ELF-1 (cell line): ENCODE measurements at places on chromosomes 7 and 10.

- DNase-seq, result peak; percentile 49
Observed at GRCh38 chr7:98165827-98166667, 45.2 kb upstream of the BHLHA15 start.

DNA sequence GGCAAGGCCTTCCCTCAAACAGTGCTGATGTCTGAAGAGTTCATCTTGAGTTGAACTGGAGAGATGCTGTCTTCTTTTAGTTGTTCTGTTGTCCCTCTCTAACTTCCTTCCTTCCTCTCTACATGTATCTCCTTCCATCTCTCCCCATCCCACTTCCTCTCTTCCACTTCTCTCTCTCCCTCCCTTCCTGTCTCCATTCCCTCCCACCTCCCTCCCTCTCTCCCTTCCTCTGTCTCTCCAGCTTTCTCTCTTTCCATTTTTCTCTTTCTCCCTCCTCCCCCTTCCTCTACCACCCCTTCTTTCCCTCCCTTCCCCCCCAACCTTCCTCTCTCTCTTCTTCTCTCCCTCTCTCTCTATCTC, 40.7 kb upstream of the TNS3 start:
- no peak for DNase-seq

GRCh38 chr10:95170790-95171189, 23.2 kb upstream of the ACSM6 start:
- no peak for DNase-seq

DNA sequence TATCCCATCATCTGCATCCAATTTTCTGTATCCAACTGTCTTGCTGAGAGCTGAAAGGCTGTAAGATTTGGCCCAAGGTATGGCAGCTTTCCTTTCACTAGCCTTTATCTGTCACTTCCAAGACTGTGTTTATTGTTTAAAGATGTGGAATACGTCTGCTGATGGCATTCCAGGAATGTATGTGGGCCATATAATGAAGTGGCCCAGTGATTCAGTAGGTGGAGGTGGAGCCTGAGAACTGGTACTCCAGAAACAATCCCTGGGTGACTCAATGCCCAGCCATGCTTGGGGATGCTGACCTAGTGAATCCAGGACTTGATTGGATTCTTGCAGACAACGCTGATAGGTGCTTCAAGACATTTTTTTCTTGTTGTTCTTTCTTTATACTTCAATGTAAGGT, 13.5 kb downstream of the NEUROD6 start:
- DNase-seq, result peak; percentile 68

GRCh38 chr7:138170959-138171703, 94.9 kb downstream of the AKR1D1 start:
- no peak for DNase-seq

DNA sequence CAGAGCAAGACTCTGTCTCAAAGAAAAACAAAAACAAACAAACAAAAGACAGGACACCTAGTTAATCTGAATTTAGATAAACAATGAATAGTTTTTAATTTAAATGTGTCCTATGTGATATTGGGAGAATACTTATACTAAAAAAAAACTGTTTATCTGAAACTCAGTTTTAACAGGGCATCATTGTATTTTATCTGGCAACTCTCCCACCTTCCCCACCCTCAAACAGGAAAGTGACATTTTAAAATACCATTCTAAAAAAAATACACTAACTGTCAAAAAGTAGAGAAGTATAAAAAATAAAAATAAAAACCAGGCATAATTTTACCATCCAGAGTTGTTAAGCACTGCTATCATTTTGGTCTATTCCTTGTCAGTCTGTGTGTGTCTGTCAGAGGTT, 119.0 kb downstream of the RTKN2 start:
- no peak for DNase-seq

- no peak for DNase-seq
Observed at GRCh38 chr10:103067484-103067883, 125.6 kb downstream of the NT5C2 start.

DNA sequence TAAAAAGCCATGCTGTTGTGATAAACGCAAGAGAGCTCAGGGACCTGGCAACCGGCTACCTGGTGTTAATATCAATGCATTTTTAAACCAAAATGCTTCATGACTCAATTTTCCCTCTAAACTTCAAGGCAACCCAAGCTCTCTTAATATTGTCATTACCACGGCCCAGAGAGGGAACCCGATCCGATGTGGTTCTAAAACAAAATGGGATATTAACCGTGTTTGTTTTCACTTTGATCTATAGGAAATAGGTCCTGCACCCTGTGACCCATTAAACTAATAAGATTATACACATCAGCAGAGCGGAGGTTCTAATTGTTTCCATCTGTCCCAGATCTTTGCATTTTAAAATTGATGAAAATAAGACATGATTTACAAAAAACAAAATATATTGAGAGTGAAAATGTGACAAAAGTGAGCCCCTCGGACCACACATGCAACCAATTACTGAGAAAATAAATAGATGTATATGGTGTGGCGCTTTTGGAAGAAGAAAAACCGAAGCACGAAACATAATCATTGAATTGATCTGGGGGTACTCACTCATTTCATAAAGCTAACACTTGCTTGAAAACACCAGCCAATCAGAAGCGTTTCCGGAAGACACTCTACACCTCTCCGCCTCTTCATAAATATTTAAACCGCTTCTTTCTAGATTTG, 290.3 kb upstream of the NFE2L3 start:
- no peak for DNase-seq

DNA sequence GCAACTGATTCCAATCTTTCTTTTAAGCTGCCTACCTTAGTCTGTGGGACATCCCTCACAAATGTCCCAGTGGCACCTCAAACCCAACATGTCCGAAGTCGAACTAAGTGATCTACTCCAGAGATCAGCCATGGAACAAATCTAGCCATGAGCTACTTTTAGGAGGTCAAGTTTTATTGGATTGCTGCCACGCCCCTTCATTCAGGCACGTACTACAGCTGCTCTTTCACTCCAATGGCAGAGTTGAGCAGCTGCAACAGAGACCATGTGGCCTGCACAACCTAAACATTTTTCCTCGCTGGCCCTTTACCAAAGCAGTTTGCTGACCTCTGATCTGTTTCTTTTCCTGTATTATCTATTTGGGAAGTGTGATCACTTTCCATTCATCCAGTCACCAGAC, 192.4 kb upstream of the CDCA7L start:
- no peak for DNase-seq

- DNase-seq, result no peak
Observed at GRCh38 chr7:69605546-69605945, 7.3 kb downstream of the AUTS2 start.

GRCh38 chr7:157554393-157555238, 217.8 kb downstream of the DNAJB6 start:
- no peak for DNase-seq

GRCh38 chr10:77798940-77799339, 127.6 kb downstream of the DLG5 start:
- no peak for DNase-seq

GRCh38 chr7:6438427-6438826, 9.3 kb downstream of the DAGLB start:
- no peak for DNase-seq

DNA sequence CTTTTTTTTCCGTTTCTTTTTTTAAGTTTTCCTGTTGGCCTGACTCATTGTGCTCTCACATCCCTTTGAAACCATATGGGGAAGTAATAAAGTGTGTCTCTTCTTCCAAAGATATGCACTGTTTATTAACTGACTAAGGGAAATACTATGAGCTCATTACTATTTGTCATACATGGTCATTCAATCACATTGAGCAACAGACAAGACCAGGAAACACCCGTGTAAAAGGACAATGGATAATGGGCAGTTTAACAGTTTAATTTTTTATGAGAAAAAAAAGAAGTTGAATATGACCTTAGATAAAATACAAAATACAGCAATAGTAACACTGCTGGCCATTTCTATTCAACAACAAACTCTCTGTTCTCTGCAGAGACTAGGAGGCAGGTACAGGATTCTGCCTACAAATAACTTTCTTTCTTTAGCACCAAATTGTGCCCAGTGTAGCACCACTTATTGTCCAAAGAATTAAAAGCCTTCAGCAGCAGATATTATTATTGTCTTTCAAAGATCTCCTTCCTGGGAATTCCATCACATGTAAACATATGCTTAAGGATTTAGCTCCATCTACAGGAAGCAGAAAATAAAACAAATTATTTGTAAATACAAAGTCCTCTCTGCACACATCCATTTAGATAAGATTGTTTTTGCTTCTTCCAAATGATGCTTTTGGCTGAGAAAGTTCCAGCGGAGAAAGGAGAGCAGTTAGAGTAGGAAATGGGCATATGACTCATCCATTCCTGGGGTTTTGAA, 55.0 kb upstream of the AKR1E2 start:
- no peak for DNase-seq

DNA sequence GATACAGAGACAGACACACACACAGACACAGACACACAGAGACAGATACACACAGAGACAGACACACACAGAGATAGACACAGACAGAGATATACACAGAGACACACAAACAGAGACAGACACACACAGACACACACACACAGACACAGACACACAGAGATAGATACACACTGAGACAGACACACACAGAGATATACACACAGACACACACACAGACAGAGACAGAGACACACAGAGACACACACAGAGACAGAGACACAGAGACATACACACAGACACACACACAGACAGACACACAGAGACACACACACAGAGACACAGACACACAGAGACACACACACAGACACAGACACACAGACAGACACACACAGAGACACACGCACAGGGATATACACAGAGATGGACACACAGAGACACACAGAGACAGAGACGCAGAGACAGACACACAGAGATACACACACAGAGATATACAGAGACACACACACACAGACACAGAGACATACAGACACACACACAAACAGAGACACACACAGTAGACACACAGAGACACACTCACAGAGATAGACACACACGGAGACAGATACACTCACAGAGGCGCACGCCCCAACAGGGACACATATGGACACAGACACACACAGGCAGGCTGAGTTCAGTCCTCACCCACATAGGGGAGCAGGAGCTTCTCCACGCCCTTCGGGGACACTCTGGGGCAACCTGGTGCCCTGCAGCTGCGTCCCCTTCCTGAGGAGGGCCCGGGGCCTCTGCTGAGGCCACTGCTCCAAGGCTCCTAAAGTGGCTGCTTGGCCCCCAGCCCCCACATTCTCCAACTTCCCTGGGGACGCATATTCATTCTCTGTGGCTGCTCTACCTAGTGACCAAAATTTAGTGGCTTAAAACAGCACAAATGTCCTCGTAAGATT, 10.3 kb upstream of the PPP2R2D start:
- no peak for DNase-seq

GRCh38 chr10:91925022-91925320, 1.4 kb downstream of the BTAF1 start:
- DNase-seq, result no peak

- DNase-seq, result peak; percentile 48
Observed at GRCh38 chr7:94087664-94088352, 83.7 kb upstream of the BET1 start.

DNA sequence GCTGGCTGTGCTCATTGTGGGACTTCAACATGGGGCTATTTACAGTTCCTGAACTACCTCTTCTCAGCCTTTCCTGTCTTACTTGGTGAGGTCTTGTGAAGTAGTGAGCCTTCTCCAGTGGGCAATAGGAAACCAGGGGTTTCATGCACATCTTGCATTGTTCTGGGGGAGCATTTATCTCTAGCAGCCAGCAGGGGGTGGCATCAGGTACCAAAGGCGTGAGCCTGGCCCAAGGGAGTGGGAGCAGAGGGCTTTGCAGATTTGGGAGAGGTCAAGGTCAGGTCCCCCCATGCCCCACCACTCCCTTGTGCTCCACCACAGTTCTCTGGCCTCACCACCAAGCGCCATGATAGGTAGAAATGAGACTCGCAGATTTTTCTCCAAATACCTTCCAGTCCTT, 85.4 kb upstream of the NPTX2 start:
- DNase-seq, result no peak

DNA sequence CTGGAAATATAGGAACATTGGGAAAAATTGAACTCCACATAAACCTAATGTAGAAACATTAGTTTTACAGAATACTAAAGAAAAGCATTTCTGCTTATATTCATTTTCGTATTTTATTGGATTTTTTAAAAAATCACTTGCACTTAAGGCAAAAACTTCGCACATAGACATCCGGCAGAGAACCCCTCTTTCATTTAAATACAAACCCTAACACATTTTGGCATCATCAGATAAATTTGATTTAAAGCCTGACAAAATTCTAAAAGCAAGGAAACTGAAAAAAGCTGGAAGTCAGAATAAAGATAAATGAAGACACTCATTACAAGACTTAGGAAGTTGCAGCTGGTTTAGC, 396 bp upstream of the EXOC4 start:
- DNase-seq, result no peak

- DNase-seq, result no peak
Observed at GRCh38 chr7:150945853-150946420, 32.2 kb downstream of the KCNH2 start.

DNA sequence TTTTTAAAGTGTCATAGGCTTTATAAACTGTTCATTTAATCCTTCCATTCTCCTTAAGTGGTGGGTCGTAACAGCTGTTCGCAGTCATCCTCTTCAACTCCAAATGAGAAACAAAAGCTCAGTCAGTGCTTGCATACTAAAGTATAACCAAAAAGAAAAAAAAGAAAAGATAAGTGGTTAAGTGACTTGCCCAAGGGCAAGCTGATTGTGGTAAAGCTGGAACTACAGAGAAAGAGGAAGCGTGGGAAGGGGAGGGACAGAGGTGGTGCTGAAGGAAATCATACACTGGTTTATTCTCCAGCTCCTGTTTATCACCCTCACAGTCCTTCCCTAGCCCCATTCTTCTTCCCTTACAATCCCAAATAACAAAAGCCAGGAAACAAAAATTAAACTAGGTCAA, 29.6 kb downstream of the IDE start:
- peak; percentile 59 for DNase-seq

GRCh38 chr7:127731431-127732080, 79.6 kb downstream of the SND1 start:
- no peak for DNase-seq

GRCh38 chr10:13567030-13567429, 19.7 kb upstream of the PRPF18 start:
- no peak for DNase-seq

GRCh38 chr10:74669210-74669609, 157.2 kb upstream of the KAT6B start:
- no peak for DNase-seq

GRCh38 chr10:114408112-114408967, 4.0 kb upstream of the AFAP1L2 start:
- DNase-seq, result no peak

GRCh38 chr10:124566222-124566888, 104.7 kb downstream of the LHPP start:
- DNase-seq, result no peak

- DNase-seq, result no peak
Observed at GRCh38 chr10:43815181-43815885, 166.7 kb upstream of the ZNF32 start.

- DNase-seq, result no peak
Observed at GRCh38 chr10:44947371-44948152, 12.0 kb upstream of the RASSF4 start.

GRCh38 chr10:80702143-80702542, 164.4 kb downstream of the SH2D4B start:
- DNase-seq, result no peak

- DNase-seq, result no peak
Observed at GRCh38 chr7:102288285-102288930, 1.7 kb downstream of the SH2B2 start.

GRCh38 chr10:91632671-91633550, at the start of gene PPP1R3C:
TSS of gene PPP1R3C (minus strand) at chr10:91633071. CDS start at chr10:91632969, 102 bp downstream.
- DNase-seq, result peak; percentile 87

GRCh38 chr7:133945497-133945896, 181.6 kb upstream of the LRGUK start:
- no peak for DNase-seq
